ENCODE measurements at places on chromosomes 1 and 21.

GRCh38 chr21:45076245-45076711 lies 1.9 kb downstream of the ADARB1 start:
- no peak for DNase-seq

DNA sequence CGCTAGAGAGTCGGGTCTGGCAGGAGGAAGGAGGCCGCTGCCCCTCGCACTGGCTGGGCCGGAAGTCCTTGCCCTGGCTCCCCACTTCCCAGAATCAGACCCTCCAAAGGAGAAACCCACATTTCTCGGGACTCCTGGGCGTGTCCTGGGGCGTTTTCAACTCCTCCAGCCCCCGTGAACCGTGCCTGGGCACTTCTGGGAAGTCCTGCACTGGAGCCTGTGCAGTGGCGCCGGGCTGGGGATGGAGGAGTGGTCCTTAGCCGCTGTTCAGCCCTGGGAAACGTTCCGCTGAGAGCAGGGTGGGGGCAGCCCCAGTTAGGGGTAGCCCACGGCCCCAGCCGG lies 3.0 kb downstream of the IGSF21 start:
- DNase-seq = no peak

DNA sequence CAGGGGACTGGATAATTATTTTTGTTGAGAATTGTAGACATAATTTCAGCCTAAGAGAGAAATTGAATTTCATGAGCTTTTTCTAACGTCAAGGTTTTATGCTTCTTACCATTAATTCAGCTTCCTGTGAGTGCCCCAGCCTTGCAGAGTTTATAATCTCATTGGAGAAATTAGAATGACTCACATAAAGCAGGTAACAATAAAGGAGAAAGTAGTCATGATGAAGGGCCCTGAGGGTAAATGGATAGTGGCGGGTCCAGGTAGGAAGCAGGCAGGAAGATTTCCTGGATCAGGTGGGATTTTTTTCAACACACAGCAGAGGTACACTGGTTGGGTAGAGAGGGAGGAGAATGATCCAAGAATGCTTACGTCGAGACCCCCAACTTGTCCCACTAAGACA lies 311.4 kb downstream of the BARHL2 start:
- no peak for DNase-seq

DNA sequence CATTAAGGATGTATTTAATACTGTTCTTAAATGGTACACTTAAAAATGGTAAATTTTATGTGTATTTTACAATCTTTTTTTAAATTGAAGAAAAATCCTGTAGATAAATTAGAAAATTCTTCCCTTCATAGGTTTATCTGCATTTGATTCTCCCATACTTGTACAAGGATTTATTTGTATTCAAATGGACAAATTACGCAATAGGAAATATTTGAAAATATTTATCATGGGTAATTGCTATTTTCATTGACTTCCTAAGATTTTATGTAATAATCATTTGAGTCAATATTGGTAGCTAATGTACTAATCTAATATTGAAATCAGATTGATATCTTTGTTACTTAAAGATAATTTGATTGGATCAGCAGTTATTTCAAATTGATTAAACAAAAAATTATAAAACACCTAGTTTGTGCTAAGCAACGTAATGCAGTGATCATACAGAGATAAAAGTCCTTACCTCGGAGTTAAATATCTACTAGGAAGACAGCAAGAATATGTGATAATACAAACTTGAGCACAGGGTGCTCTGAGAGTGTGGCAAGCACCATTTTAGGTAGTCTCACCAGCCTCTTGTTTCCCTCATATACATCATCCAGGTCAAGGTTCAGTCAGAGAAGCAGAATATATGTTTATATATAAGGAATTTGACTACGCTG lies 11.3 kb upstream of the C1orf162 start:
- DNase-seq = no peak

GRCh38 chr1:45478121-45478814 lies 12.7 kb downstream of the TESK2 start:
- no peak for DNase-seq

- no peak for DNase-seq
Observed at GRCh38 chr1:9841460-9841859, 17.7 kb upstream of the CLSTN1 start.

GRCh38 chr1:12065872-12066271 lies 2.8 kb downstream of the TNFRSF8 start:
- DNase-seq = no peak

DNA sequence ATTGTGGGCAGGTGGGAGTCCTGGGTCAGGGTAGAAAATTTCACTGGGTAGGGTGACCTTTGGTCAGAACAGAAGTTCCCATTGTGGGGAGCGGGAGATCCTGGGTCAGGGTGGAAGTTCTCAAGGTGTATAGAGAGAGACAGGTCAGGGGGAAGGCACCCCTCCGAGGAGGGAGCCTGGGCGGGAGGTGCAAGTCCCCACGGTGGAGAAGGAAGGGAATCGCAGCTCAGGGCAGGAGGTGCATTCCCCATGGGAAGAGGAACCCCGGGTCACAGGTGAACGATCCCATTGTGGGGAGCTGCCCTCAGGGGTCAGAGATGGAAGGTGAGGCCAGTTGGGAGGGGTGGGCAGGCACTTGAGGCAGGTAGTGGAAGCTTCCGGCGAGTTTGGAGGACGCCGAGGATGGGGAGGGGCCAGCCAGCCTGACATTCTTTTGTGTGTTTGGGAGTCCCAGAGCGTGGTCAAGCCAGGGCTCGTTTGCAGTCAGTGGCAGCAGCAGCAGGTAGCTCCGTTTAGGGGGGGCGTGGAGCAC lies 637 bp downstream of the LYPLA2 start:
- DNase-seq = no peak

- DNase-seq = peak; percentile 36
Observed at GRCh38 chr1:9825093-9826074, 1.6 kb upstream of the CLSTN1 start.
